ENCODE measurements at places on chromosomes 12 and 14. TPM values are rescaled to one million over a fixed set of nuclear protein-coding genes. Genes with fewer than 3 reads are reported as not detected.

The ZNF891 gene
- total RNA-seq, result 0.42 TPM

The ASIC1 gene
- 5.9 TPM for total RNA-seq

The CAPZA3 gene
- total RNA-seq, result not detected

The MYH6 gene
- total RNA-seq, result not detected

The DPF3 gene
- total RNA-seq, result 0.28 TPM

The AKAP5 gene
- 0.05 TPM for total RNA-seq

The PLEKHH1 gene
- 6.3 TPM for total RNA-seq

The TMEM179 gene
- total RNA-seq, result not detected

All from airway epithelial cell (primary cell).